ENCODE measurements at places on chromosomes 6 and 20.

DNA sequence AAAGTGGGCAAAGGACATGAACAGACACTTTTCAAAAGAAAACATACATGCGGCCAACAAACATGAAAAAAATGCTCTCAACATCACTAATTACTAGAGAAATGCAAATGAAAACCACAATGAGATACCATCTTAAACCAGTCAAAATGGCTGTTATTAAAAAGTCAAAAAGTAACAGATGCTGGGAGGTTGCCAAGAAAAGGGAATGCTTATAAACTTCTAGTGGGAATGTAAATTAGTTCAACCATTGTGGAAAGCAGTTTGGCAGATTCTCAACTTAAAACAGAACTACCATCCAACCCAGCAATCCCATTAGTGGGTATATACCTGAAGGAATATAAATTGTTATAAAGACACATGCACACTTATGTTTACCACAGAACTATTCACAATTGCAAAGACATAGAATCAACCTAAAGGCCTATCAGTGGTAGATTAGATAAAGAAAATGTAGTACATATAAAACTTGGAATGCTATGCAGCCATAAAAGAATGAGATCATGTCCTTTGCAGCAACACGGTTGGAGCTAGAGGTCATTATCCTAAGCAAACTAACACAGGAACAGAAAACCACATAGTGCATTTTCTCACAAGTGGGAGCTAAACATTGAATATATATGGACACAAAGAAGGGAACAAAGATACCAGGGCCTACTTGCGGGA is 16.3 kb downstream of the CENPQ start:
- DNase-seq: no peak

GRCh38 chr6:159865226-159865920 is 25.4 kb upstream of the MAS1 start:
- no peak for DNase-seq

DNA sequence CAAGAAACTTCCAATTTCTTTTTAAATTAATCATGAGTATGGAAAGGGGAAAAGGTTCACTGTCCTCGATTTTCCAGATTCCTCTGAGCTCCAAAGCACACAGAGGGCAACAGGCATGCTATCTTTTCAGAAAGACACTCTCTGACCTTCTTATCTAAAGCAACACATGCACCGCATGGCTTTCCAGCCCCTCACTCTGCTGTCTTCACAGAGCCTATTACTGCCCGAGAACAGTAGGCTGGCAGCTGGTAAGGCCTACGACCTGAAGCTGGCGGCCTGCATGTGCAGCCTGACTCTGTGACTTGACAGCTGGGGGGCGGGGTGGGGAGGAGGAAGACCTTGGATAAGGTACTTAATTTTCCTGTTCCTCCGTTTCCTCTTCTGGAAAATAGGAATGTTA is 86.3 kb downstream of the ELOVL4 start:
- DNase-seq: no peak

DNA sequence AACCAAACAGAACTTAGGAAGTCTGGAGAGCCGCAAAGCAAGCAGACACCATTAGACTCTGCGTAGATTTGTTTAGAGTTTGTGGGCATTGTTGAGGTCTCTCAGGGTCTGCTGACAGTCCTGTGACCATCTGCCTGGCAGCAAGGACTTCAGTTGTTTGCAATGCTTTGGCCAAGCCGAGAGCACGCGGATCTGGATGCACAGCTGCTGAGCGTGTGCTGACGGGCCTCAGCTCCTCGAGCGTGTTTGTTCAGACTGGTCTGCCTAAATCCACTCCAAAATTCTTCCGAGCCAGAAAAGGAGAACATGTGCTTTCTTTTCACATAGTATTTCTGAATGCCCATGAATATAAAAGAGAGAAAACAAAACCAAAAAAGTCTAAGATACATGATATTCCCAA is 159.0 kb downstream of the ZNF217 start:
- no peak for DNase-seq

DNA sequence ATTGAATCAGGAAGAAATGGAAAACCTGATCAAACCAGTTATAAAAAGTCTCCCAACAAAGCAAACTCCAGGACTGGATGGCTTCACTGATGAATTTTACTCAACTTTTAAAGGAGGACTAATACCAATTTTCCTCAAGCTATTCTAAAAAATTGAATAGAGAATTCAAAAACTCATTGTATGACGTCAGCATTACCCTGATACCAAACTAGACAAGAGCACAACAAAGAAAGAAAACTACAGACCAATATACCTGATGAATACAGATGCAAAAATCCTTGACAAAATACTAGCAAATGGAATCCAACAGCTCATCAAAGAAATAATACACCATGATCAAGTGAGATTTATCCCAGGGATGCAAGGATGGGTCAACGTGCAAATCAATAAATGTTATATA is 172.9 kb downstream of the FNDC1 start:
- DNase-seq: no peak
